Stomach (tissue), 19 donors: ENCODE measurements at places on chromosomes 7 and 10.

- DNase-seq = no peak
Measured at GRCh38 chr7:117401293-117402002, 25.8 kb downstream of the ASZ1 start.

DNA sequence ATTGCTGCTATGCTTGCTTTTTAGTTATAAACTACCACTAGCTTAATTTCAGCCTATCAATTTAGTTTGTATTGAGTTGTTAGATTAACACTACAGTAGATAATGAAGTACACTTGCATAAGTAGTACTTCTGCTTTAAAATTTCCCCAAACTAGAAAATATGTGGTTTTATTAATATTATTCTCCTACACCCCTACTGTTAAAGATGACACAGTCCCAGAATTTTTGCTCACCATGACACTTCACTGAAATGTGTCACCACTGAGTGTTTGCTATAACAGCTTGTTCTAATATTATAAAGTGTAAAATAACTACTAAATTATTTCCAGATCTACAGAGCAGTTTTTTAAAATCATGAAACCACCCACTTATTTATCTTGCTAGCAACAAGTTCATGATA, 31.6 kb downstream of the RHEB start:
- no peak for DNase-seq

DNA sequence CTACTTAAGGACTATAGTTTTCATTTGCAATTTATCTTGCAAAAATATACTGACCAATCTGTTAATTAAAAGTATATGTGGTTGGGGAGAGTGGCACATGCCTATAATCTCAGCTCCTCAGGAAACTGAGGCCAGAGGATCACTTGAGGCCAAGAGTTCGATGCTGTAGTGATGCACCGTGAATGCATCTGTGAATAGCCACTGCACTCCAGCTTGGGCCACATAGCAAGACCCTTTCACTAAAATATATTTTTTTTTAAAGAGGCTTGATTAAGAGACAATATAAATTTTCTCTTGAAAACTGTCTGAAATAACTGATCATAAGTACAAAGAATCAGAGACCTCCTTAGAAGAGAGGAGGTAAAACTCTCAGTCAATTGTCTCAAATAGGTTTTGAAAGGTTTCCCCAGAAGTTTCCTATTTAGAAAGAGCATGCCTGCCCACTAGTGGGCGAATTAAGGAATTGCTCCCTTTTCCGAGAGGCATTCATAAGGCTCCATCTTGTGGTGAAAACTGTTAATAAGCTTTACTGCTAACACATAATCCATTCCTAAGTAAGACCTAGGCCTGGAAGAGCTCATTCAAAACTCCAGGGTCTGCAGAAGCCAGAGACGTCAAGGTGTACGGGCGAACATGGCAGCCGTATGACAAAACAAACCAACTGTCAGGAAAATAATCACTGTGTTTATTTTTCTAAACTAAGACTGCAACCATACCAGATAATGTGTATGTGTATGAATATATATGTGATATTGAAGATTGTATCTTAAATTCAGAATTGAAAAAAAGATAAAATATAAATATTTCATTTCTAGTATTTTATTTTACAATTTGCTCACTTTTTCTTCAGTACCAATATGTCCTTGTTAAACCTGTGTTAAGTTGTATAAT, 6.8 kb upstream of the TAS2R40 start:
- DNase-seq = peak; percentile 91

- no peak for DNase-seq
Measured at GRCh38 chr10:112701878-112702255, 248.2 kb upstream of the TCF7L2 start.

- DNase-seq = peak; percentile 6
Measured at GRCh38 chr7:8343556-8343955, 81.6 kb upstream of the ICA1 start.

- peak; percentile 52 for DNase-seq
Measured at GRCh38 chr10:76973091-76974016, 664.3 kb downstream of the KCNMA1 start.

GRCh38 chr7:6576024-6576866, 1.0 kb upstream of the ZDHHC4 start:
- DNase-seq = no peak

- no peak for DNase-seq
Measured at GRCh38 chr7:103729026-103729425, 260.4 kb downstream of the RELN start.

DNA sequence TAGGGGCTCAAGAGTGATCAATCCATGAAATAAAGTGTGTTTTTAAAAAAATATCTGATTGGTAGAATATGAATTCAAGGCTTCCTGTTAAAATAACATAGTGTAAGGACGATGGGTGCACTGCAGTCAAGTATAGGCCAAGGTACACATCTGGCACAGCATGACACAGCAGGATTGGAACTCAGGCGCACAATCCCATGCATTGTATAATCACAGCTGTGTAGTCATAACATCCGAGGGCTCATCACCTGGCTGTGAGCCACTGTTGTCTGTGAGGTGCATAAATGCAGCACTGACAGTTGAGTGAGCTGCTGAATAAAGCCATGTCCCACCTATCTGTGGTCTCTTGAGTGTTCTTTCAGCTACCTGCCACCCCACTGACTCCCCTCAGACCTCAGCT, 142.3 kb upstream of the HPS1 start:
- DNase-seq = no peak

GRCh38 chr7:106666353-106666752, 5.4 kb upstream of the CCDC71L start:
- DNase-seq = no peak

DNA sequence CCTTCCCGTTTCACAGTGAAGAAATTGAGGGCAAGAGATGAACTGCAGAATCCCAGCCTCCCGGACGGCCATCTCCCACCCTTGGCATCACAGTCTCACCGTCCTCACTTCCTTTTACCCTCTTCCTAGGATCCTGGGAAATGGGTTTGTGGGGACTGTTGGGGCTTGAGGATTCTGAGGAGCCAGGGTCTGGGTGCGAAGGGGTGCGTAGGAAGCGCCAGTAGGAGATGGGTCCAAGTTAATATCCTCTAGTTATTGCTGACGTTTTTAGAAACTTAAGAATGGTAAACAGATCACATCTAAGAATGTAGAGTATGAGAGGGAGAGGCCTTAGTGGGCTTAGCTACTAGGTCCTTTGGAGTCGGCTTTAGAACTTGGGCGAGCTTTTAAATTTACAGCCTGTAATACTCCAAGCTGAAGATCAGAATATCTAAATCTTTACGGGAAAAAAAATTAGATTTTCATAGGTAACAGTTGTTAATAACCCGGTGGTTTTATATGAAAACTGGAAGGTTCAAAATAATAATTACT, 696 bp downstream of the MALSU1 start:
- no peak for DNase-seq

GRCh38 chr10:131076356-131076755, 235.2 kb downstream of the TCERG1L start:
- no peak for DNase-seq

DNA sequence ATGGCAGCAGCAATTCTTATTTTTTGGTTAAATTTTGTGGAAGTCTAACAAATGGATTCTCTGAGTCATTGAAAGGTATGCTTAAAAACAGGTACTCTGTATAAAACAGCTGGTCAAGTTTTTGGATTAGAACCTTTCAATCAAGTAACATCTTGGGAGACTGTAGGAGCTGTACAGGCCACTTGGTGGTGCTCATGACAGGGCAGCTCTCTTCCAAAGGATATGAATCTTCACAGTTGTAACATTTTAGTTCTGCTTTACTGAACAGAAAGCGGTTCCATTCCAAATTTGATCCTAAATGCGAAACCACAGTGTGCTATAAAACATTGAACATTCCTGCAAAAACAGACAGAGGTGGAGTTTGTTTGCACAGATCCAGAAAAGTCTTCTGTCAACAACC, 44.5 kb upstream of the AGR3 start:
- DNase-seq = peak; percentile 54

DNA sequence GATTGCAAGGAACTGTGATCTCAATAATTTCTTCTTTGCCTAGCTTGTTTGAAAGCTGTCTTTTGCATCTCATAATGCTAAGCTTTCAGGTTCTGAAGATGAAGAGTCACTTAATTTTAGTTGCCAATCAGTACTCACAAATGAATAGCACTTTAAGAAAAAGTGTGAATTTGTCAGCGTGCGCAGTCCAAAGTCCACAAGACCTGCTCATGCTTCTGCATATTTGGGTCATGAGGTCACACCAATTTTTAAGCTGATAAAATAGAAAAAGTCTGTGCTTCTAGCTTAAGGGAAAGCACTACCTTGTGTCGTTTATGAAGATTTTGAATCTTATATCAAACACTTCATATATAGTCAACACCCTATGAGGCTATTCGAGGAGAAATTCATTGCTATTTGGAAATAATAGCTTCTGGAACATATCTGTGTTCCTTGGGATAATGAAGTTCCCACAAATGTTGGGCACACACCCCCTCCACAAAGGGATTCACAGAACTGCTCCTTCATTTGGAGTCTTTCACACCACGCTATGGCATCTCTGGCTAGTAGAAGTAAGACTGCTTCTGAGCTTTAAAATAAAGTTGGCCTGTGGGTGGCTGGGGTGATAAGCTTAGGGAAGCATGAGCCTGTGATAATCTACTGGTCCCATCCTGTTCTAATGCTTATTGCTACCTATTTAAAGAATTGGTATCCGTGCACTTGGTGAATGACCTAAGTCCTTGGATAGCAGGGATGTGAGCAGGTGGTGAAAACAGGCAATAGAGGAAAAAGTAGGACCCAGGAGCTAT, 33.3 kb downstream of the A1CF start:
- peak; percentile 20 for DNase-seq

GRCh38 chr7:159019111-159019510, 125.6 kb downstream of the VIPR2 start:
- no peak for DNase-seq
